ENCODE measurements at places on chromosomes 3 and 15.

GRCh38 chr15:80087104-80087503 is 27.6 kb downstream of the ZFAND6 start:
- no peak for DNase-seq

GRCh38 chr3:12753275-12754028 is 5.6 kb downstream of the TMEM40 start:
- no peak for DNase-seq

- no peak for DNase-seq
These were observed 308.4 kb upstream of the SLITRK3 start for GRCh38 chr3:165504554-165504953.

- DNase-seq: no peak
These were observed 32.8 kb downstream of the THSD4 start for GRCh38 chr15:71148048-71148447.

DNA sequence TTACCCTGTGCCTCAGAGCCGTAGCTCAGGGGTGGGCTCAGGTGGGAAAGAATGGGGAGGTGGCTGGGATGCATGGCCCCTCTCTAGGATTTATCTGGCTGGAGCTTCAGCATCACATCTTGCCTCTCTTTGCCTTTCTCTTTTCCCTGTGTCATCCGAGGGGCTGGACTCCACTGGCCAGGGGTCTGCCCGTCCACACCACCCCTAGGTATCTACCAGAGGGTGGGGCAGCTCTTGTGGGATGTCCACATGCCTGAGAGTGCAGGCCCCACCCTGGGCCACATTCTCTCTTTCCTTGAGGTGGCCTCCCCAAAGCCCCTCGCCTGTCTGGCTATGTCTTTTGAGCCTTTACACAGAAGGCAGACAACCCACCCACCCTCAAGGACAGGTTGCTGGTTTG is 37.2 kb downstream of the PXYLP1 start:
- DNase-seq: no peak

GRCh38 chr3:13590841-13591520 is 42.1 kb downstream of the FBLN2 start:
- DNase-seq: no peak

- no peak for DNase-seq
These were observed 24.3 kb upstream of the IL12A start for GRCh38 chr3:159964166-159964973.

GRCh38 chr15:89774492-89774891 is 1.6 kb upstream of the MESP2 start:
- DNase-seq: no peak

GRCh38 chr3:131349946-131350347 is 31.6 kb upstream of the NUDT16 start:
- DNase-seq: no peak

GRCh38 chr3:178436773-178437172 is 99.5 kb upstream of the KCNMB2 start:
- DNase-seq: peak; percentile 19

GRCh38 chr3:68363796-68364195 is 568.6 kb downstream of the TAFA4 start:
- no peak for DNase-seq

- DNase-seq: no peak
These were observed 464.1 kb upstream of the ARHGEF26 start for GRCh38 chr3:153657046-153657445.

DNA sequence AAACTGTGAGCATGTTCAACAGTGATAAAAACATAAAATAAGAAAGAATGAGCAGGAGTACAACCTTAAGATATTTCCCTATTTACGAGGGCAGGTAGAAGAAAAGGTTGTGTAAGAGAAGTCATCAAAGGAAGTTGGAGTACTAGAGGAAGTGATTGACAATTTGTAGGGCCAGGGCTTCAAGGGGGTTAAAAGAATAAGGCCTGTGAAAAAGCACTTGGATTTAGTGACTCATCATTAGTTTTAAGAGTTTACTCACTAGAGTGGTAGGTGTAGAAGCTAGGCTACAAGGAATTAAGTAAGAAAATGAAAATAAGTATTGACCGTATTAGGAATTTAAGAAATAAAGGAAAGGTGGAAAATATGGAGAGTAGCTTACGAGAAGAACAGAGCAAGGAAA is 23.6 kb downstream of the KCNMB3 start:
- DNase-seq: no peak

DNA sequence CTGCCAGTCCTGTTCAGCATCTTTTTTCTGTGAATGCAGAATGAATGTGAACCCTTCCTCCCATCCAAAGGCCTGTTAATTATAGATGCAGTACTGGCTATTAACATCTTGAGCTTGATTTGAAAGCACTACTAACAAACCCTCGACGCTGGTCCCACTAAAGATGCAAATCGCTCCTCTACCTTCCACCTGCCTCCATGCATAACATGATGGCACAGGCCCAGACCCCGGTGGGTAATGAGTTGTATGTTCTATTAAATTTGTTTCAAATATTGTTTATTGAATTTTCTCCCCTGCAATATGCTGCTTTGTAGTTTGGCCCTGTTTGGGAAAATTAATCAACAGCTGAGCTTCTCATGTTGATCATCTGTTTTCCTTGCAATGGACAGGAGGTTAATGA is 69.3 kb downstream of the RAB11A start:
- no peak for DNase-seq

DNA sequence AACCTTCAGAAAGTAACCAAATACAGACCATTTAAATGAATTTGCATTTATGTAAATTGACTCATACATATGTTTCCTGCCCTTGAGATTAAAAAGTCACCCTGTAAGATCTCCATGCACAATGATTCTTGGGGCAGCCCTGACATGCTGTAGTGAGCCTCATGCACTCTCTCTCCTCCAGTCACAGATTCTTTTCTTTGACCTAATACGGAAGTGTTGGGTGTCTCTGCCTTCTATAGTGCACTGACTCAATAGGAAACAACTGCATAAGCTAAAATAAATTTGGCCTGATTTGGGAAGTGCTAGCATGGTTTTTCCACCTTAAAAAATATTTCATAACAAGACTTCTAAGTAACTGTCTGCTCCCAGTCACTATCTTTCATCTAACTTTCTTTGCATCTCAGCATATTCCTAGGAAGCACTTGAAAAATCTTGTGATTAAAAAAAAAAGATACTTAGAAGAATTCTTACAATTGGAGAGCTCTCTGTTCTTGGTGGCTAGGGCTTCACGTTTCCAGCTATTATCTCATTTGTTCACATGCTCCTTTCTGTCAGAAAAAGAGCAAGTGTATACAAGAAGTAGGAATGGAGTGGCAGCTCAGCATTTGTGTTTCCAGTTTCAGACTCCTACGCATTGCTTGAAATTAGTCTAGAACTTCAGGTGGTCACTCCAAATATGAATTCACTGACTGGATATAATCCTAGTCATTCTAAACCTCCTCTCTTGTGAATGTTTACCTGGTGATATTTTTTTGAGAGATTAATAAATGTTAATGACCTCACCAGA is 207.9 kb upstream of the COL8A1 start:
- no peak for DNase-seq

DNA sequence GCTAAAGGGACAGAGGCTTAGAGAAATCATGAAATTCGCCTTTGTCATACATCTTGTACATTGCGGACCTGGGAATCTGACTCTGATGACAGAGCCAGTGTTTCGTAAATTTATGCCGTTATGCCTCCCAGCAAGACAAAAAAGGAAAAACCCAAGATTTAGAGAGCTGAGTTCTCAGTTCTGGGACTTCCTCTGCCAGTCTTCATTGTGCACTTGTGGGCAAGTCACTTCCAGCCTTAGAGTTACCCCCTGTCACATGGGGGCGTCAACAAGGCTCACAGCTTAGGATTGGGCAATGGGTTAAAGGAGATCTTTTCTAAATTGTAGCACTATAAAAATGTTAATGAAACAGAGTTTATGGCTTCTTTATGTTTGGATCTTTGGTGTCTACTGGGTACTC is 41.9 kb upstream of the MITF start:
- DNase-seq: no peak

DNA sequence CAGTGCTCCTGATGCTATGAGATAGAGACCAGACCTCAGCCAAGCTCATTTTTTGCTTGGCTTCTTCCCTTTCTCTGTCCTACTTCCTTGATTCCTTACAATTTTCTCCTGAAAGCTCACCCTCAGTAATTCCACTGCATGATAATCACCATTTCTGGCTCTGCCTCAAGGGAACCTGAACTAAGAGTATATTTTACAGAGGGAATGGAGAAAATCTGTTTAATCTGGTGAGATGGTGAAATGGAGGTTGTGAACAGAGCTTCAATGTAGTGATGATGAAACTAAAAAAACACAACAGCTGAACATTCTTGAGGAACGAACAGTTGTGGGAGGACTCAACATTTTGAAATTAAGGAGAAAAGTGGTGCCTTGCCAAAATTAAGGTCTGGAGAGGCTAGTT is 16.3 kb downstream of the HHLA2 start:
- DNase-seq: no peak

DNA sequence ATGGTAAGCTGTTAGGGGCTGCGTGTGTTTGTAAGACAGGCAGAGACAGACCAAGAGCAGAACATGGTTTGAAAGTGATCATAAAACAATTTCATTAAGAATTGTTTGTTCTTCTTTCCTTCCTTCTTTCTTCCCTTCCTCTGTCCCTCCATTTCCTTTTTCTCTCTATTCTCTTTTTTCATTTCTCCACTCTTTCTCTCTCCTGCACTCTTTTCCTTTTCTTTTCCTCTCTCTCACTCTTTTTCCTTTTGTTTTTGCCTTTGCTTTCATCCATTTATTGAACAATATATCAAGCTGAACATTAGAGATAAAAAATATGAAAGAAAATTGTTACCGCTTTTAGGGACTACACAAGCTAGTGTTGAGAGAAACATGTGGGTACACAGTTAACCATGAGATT is 62.2 kb upstream of the GOLIM4 start:
- DNase-seq: no peak

GRCh38 chr15:100847194-100847593 is 32.4 kb upstream of the ALDH1A3 start:
- no peak for DNase-seq

GRCh38 chr3:142724682-142725356 is 985 bp downstream of the TRPC1 start:
- peak; percentile 44 for DNase-seq

DNA sequence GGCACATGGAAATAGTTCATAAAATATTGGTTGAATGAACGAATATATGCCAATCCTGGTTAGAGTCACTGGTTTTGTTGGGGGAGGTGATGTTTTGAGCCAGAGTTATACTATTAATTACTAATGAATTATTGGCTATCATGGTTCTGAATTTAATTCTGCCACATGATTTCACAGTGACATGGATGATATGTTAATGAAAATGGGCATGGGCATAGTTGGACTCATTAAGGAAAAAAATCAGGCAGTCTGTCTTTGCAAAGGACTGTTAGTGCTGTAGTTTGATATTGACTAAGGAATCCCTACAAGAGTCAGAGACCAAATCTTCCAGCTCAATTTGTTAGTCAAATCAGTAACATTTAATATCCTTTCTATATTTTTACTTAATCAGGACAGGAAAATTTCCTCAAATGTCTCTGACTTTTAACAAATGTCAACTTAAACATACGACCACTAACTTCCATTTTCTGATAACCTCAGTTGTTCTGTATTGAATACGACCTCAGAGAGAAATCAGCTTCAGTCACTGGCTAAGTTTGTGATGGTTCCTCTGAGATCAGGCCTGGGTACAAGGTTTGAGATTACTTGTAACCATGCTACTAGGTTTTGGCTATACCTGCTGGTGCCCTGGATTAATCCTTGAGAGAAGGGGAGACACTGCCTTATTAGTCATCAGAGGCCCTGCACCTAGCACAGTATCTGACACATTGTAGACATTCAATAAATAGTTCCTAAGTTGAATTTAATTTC is 13.3 kb downstream of the NFKBIZ start:
- no peak for DNase-seq

Data from uterus (tissue), 4 donors.